Right kidney (tissue), 9 donors: ENCODE measurements at places on chromosomes 7 and 10.

GRCh38 chr10:14235566-14236195 is 95.0 kb downstream of the FRMD4A start:
- no peak for DNase-seq

DNA sequence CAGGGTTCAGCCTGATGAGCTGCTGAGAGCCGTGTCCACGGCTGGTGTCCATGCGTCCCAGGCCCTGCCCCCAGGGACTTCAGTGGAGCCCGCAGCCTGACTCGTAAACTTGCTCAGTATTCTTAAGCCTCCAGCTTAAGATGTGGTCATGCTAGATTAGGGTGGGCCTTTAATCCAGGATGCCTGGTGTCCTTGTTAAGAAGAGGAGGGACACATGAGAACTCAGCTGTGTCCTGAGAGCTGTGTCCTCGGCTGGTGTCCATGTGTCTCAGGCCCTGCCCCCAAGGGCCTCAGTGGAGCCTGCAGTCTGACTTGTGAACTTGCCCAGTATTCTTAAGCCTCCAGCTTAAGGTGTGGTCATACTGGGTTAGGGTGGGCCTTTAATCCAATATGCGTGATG is 23.0 kb downstream of the DOCK1 start:
- DNase-seq, result no peak

GRCh38 chr10:96833220-96834001 is 1.3 kb downstream of the LCOR start:
- no peak for DNase-seq

DNA sequence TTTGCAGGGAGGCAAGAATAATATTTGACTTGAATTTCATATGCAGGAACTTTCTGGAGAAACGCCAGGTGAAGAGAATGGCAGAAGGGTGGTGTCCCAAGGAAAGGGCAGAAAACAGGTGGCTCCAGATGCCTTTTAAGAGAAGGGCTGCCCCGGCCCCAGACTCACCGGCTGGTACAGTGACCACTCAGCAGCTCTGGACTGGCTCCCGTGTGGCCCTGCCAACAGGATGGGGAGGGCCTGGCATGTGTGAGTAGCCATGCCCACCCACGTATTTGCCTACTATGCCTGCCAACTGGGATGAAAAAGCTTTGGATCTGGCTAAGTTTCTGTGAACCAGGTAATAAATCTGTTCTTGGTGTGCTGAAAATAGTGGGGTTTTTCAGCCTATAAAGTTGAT is 159.5 kb downstream of the PRKAG2 start:
- DNase-seq, result peak; percentile 42

- DNase-seq, result no peak
Observed at GRCh38 chr7:151137791-151138152, 29.7 kb downstream of the GBX1 start.

DNA sequence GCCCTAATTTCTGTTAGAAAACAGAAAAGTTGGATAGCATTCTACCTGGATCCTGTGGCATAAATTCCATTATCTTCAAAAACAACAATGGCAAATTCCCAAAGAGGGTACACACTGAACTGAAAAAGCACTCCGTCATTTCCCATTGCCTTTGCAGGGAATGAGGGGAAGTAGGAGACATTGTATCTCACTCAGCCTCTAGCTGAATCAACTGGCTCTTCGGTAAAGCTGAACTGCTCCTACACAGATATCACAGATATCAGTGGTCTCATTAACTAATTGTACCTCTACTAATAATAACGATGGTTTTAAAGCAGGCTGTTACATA is 64.2 kb upstream of the PRKAR2B start:
- no peak for DNase-seq

DNA sequence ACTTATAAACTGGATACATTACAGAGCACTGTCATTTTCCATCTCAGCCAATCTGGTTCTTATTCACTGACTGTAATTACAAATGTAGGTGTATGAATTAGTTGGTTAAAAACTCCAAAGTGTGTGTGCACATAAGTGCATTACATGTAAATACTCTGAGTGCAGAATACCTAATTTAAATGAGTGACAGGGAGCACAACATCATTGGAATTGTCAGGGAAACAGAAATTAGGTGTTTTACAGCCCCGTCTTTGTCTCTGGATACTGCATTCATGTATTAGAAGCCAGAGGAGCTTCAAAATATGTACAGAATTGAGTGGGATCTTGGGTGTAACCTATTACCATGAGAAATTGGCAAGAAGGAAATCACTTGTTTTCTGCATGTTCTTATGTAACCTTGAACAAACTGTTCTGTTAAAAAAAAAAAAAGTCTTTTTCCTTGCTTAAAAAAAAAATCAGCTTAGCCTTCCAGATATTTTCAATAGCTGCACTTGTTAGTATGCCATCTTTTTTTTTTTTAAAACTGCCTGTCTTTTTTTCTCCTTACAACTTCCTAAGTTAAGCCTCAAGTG is 31.1 kb downstream of the CELF2 start:
- DNase-seq, result no peak

GRCh38 chr7:44320141-44320540 is 5.3 kb downstream of the CAMK2B start:
- DNase-seq, result no peak

GRCh38 chr10:79168210-79168609 is 99.4 kb downstream of the ZMIZ1 start:
- DNase-seq, result no peak
